ENCODE measurements at places on chromosomes 5 and 9.
A peak's percentile ranks its signal among the peaks of the same experiment; 100 is the strongest.

GRCh38 chr5:6585168-6585567 is 47.7 kb downstream of the NSUN2 start:
- no peak for DNase-seq

GRCh38 chr5:160750938-160751657 is 100.9 kb downstream of the ATP10B start:
- DNase-seq = no peak

DNA sequence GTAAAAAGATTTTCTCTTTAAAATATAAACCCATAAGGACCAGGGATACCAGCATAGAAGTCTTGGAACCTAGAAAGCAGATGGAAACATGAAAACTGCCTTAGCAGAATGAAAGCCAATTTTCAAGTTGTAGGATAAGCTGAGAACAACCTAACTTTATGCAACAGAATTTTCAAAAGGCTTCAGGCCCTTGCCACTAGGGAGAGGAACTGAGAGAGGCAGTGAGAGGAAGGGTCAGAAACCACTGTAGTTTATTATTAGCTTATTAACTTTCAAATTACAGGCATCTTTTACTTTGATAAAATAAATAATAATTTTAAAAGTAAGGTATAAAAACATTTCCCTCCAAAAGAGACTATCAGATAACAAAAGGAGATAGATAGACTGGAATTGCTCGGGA is 33.4 kb downstream of the FAM81B start:
- DNase-seq = no peak

GRCh38 chr5:133688391-133688790 is 76.0 kb upstream of the FSTL4 start:
- DNase-seq = no peak

DNA sequence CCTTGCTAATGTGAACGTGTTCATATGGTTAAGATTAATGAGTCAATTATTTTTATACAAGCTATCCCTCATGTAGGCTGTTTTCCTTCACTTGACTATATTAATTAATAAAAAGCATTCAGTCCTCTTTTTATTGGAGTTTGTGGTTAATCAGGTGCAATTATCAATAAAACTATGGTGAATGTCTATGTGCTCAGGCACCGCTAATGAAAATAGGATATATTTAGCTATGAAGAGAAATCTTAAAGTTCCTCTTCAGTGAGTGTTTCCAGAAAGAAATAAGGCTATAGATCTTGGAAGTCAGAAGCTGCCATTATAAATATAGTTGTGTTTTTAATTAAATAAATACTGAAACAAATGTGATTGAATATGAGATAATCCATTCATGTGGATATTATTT is 422.1 kb downstream of the DMAC1 start:
- no peak for DNase-seq

DNA sequence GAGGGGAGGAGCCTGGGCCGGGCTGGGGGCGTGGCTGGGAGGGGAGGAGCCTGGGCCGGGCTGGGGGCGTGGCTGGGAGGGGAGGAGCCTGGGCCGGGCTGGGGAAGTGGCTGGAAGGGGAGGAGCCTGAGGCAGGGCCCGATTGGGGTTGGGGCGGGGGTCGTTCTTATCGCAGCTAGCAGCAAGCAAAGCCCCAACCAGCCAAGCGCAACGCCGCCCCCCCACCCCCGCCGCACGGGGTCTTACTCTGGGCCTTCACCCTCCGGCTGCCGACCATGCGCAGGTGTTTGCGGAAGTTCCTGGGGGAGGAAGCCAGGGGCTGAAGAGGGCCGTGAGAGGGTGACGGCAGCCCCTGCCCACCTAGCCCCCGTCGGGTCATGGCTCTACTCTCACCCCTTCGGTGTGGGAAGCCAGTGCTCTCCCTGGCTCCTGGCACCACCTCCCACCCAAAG is 5.0 kb downstream of the NSMF start:
- peak; percentile 62 for DNase-seq

DNA sequence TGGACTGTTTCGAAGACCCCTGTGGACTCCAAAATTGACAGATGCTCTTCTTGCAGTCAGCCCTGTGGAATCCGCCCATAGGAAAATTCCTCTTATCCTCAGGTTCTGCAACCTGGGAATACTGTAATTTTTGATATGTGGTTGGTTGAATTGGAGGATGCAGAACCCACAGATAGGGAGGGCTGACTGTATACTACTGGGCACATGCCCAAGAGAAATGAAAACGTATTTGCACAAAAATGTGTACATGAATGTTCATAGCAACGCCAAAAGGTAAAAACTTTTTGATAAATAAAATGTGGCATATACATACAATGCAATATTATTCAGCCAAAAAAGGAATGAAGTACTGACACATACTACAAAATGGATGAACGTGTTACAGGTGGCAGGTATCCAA is 1.9 kb upstream of the SNAPC3 start:
- no peak for DNase-seq

DNA sequence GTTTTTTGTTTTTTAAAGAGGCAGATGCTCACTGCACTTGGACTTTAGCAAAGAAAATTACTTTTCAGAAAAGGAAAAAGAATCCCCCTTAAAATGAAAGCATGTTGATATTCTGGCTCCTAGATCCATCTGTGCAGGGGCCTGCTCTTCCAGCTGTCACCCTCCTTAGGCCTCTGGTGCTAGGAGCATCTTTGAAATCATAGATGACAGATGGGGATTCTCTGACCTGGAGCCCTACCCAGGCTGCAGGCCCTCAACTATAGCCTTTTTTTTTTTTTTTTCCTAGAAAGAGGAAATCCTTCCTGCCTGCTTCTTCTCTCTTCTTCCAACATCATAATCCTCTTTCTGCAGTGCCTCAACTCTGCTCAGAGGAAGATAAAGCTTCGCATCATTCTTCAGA is 16.3 kb upstream of the DCP2 start:
- DNase-seq = no peak

- no peak for DNase-seq
Observed at GRCh38 chr5:180599981-180600553, 8.8 kb upstream of the SCGB3A1 start.

DNA sequence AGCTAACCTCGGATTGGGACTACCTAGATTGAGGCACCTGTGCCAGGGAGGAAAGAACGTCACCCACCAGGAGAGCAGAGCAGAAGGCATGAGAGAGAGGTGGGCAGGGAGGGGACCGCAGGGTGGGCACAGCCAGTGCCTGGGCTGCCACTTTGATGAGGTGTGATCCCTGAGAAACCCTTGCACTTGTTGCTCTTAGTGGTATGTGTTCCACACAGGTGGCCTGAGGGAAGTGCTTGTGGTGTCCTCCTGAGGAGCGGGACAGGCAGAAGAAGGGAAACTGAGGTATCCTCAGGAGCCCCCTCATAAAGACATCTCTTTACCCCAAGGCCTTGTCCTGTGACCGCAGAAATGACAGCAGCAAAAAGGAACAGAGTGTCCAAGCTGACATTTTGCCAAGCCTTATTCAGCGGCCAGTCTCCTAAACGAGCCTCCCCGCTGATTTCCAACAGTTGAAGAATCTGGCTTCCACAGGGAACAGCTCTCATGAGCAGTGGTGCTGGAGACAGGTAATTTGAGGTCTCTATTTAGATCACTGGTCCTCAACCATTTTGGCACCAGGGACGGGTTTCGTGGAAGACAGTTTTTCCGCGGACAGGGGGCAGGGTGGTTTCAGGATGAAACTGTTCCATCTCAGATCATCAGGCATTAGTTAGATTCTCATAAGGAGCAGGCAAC is 82.4 kb downstream of the FOXD1 start:
- DNase-seq = no peak

DNA sequence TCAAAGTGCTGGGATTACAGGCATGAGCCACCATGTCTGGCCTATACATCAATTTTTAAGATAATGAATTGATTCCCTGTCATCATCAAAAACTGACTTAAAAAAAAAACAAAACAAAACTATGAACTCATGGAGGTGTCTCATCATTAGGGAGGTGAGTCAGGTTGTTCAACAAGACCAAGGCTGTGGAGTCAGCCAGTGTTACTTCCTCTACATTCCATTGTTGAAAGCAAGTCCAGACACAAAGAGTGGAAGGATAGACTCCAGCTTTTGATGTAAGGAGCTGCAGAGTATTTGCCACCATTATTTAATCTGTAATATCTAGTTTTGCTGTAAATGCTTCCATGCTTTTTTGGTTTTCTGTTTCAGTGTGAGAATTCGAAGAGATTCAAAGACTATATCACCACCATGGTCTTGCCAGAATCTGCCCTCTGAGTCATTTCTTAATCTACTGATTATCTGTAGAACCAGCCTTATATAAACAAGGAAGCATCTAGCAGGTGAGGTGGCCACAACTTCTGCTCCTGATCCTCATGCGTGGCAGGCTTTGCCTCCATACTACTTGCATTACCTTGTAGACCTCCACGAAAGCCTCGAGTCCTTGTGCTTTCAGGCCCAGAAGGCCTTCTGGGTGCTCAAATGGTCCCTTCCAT is 156.1 kb downstream of the FGF1 start:
- no peak for DNase-seq

DNA sequence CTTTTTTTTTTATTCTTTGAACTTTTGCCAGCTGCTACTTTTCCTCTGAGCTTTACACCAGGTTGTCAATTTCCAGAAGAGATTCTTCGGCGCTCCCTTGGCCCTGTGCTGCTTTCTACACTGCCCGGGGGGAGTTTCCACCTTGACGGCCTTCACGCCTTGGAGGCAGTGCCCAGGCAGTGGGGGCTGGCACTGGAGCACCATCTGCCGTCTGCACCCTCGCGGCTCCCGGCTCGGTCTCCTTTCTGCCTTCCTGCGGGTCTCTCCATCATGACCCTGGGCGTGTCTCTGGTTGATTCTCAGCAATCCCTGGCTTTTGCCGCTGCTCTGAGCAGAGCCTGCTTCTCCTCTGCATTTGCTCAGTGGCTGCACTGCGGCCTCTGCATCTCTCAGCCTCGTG is 2.9 kb downstream of the SLC6A18 start:
- no peak for DNase-seq

DNA sequence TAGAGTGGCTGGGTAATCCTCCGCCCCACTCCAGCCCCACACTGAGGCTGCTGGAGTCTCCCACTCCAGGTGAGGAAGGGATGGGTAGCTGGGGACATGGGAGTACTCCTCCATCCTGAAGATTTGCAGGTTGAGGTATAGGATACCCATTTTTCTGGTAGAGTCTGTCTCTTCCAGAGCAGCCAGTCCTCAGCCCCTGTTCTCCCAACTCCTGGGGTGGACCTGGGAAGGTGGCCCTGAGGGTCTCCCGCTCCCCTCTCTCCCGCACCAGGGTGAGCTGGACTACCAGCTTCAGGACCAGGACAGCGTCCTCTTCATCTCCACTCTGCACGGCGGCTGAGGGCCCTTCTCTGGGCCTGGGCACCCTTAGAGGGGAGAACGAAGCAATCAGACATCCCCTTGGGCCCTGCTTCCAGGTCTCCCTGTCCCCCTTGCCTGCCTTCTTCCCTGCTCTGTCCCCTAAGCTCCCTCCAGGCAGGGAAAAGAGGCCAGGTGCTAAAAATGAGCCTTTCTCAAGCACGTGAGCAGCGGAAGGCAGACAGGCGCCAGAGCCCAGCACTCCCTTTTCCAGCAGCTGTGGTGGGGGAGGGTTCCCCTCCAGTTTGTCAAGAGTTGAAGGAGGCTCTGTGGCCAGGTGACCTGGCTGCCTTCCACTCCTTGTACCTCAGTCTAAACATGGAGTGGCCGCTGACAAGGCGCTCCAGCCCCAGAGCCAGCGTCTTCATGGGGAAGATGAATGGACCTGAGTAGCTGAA is 18.4 kb downstream of the URM1 start:
- no peak for DNase-seq

GRCh38 chr9:136277746-136278145 is 26.1 kb downstream of the CCDC187 start:
- DNase-seq = no peak

GRCh38 chr5:135833961-135834638 is 363 bp upstream of the SLC25A48 start:
- no peak for DNase-seq

GRCh38 chr5:108945094-108945493 is 197.4 kb downstream of the FER start:
- no peak for DNase-seq

DNA sequence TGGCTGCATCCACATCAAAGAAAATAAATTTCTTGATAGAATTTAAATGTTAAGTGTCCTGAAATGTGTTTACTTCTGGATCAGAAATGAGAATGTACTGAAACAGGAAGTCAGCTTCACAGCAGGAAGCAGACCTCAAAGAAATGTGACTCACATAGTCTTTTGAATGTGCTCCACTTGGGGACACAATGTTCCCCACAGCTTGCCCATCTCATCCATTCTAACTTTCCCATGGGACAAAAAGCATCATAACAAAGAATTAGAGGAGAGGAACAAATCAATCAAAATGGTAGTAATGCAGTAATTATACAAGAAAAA is 85.7 kb downstream of the GRAMD2B start:
- DNase-seq = no peak
